Muscle of back (tissue), 13 donors: ENCODE measurements at places on chromosomes 5 and 9. TPM values are rescaled to one million over a fixed set of nuclear protein-coding genes. Genes with fewer than 3 reads are reported as not detected.
A peak's percentile ranks its signal among the peaks of the same experiment; 100 is the strongest.

The OTP gene
- not detected for polyA plus RNA-seq

The SPINK13 gene
- 0.23 TPM for polyA plus RNA-seq

DNA sequence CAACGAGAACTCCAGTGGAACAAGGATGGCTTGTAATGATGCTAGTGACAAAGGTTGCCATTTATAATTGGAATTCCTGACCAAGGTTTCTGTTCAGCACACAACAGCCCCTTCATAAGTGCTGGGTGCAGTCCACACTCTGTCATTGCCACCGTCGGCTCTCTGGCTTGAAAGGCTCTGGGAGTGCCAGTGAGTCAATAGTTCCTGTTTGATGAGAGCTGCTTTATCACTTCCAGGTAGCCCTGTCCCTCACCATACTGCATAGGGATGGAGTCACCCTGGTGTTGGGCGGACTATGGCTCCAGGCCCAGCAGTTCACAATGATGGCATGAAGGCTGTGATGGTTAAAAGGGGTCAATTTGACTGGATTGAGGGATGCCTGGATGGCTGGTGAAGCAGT lies 34.6 kb upstream of the SEMA4D start:
- DNase-seq = no peak

GRCh38 chr9:16642421-16643109 lies 227.9 kb downstream of the BNC2 start:
- DNase-seq = no peak

The PCDHB3 gene
- polyA plus RNA-seq = 1.8 TPM

DNA sequence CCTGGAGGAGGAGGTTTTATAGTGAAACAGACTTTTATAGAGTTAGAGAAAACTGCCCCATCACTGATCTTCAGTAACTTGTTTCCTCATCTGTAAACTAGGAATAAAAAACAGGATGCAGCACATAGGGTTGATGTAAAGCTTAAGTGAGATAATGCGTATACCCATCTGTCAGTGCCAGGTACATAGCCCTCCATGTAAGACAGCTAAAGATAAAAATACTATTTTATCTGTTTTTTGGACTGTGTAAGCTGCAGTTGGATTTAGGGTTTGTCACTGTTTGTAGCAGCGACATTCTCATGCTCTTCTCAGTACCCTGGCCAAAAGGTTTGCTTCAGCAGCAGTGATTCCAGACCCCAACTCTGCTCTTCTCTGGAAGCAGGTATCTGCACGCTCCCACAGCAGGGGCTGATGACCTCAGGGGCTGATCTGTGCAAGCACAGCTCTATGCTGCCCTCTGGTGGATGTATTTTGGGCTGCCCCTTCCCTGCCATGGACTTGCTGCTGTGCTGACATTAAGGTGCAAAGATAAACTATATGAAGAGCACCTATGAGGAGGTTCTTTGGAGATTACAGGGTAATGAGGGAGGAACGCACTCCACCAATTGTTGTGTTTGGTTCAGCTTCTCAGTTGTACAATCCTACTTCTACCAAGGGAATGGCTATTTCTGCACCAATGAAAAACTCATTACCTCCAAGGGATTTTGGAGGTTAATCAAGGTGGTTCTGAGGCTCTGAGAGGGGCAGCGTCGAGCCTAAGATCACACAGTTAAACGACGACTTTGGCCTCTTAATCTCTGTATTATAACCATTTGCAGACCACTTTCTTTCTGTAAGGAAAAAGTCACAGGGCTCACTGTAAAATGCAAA lies 13.1 kb downstream of the HMHB1 start:
- DNase-seq = peak; percentile 85

The SPATA31E1 gene
- not detected for polyA plus RNA-seq

DNA sequence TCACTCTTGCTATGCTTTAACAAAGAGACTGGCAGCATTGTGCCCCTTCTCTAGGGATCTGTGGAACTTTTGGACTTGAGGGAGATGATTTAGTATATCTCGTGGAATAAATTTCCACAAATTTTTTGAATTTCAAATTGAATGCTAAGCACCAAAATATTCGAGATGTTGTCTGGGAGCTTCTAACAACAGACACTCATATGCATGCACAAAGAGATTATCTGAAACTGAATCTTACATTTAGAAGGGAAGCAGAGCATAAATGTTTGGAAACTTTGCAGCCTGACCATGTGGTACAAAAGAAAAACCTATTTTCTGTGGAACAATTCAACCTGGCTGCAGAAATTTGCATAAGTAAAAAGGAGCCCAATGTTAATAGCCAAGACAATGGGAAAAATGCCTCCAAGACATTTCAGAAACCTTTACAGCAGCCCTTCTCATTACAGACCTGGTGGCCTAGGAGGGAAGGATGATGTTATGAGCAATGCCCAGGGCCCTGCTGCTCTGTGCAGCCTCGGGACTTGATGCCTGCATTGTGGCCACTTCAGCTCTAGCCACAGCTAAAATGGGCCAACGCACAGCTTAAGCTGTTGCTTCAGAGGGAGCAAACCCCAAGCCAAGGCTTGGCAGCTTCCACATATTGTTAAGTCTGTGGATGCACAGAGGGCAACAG lies 285.8 kb upstream of the FAM174A start:
- DNase-seq = no peak

DNA sequence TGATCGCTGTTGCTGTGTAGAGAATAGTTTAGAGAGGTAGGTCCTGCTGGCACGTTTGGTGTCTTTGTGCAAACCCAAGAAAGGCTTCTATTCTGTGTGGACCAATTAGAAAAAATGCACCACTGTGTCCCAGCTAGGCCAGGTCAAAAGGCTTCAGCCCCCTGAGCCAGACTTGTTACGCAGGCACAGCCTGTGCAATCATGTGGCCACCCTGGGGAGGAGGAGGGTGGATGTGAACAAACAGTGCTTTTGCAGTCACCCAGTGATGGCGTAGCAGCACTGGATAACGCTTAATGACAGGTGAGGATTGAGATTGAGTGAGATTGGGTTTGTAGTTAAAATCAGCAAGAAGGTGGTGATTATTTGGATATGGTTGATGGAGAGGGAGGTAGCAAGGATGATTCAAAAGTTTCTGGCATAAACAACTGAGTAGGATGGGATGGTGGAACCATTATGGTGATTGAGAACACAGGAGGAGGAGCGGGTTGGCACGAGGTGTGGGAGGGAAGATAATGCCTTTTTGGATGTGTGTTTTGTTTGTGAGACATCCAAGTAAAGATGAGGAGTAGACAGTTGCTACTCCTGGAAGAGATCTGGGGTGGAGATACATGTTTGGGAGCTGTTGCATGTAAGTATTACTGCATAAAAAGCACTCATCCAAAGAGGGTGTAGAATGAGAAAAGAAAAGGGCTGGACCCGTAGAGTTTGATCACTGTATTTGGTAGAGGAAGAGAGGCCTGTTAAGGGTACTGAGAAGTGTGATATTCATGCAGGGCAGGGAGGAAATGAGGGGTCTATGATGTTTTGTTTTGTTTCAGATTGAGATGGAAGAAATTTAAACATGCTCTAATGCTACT lies 6.7 kb downstream of the GCNT1 start:
- DNase-seq = no peak

DNA sequence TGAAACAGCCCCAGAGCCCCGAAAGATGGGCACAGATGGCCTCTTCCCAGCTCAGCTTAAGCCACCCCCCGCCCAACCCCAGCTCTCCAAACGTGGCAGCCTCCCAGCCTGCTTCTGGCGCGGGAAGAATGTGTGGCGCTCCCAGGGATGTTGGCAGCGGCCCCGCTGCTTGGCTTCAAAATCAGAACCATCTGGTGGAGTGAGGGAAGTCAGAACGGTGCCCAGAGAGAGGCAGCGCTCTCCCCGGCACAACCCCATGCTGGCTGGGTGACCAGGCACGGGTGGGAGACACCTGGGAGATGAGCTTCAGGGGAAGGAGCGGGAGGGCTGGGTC lies 72.7 kb upstream of the ORM1 start:
- peak; percentile 93 for DNase-seq

DNA sequence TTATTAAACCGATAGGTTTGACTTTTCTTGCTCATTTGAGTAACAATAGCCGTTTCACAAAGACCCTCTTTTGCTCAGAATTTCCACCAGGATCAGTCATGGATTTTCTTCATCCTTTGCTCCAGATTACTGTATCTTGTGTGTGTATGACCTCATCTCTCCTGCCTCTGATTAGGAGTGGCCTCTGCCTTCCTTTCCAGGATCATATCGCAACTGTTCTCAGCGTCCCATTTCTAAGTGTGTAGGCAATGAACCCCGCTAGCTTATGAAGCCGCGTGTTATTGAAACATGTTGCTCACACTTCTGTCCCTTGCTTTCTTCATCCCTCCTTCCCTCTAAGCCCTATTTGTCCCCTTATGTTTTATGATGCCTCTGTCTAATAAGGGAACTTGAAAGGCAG lies 169.8 kb upstream of the RPS23 start:
- peak; percentile 35 for DNase-seq

- DNase-seq = peak; percentile 94
Measured at GRCh38 chr5:135437796-135438560, 9.2 kb downstream of the DCANP1 start.

DNA sequence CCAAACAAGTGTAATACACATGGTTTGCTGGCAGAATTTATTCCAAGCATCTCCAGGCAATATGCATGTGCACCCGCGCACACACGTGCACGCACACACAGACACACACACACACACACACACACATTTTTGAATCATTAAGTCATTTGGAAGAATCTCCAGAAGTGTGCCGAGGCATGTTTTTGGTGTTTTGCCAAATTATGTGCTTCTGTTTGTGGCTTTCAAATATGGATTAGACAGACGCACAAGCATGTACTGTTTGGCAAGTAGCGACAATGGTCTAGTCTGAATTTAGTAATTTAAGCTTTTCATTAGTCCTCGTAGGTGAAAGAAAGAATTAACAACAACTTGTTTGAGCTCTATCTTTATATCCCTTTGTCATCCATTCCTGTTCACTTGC lies 36.7 kb downstream of the NFIB start:
- peak; percentile 55 for DNase-seq

The CMBL gene
- 104 TPM for polyA plus RNA-seq

DNA sequence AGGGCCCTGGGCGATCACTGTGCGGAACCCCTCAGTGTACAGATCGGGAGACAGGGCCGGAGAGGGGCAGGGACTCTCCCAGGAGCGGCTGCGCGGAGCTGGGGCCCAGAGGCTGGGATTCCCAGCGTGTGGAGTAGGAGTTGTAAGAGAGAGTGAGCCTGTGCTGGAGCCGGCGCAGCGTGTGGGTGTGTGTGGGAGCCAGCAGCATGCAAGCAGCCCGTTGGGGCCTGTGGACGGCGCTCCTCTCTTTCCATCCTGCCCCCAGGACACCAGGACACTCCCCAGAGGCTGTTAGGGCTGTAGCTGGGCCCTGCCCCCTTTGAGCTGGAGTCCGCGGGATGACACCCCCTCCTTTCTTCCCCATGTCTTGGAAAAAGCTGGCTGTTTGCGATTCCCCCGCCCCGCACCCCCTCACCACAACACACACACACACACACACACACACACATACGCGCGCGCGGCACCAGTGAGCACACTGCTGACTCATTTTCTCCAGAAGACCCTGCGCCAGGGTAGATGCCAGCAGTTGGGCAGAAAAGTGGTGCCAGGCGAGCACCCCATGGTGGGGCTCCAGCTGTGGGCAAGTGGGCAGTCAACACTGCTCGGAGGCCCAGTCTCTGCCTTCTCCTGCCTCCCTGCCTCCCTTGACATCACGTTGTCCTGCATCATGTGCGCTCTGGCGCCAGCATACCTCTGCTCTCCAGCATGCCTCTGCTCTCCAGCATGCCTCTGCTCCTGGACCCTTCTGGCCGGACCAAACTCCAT lies 1.5 kb downstream of the COL27A1 start:
- DNase-seq = no peak
